Osteoblast (primary cell): ENCODE measurements at places on chromosomes 16 and 17. TPM values are rescaled to one million over a fixed set of nuclear protein-coding genes. Genes with fewer than 3 reads are reported as not detected.

GRCh38 chr16:67280090-67281015 lies 1.0 kb downstream of the PLEKHG4 start:
- peak; percentile 73 for DNase-seq
- H3K27me3 ChIP-seq, result no peaks in the 10 kb centered on the region
- peak overlapping the region; percentile 78 for H3K4me3 ChIP-seq
- H3K36me3 ChIP-seq, result peaks cover 28% of the 10 kb centered on the region

DNA sequence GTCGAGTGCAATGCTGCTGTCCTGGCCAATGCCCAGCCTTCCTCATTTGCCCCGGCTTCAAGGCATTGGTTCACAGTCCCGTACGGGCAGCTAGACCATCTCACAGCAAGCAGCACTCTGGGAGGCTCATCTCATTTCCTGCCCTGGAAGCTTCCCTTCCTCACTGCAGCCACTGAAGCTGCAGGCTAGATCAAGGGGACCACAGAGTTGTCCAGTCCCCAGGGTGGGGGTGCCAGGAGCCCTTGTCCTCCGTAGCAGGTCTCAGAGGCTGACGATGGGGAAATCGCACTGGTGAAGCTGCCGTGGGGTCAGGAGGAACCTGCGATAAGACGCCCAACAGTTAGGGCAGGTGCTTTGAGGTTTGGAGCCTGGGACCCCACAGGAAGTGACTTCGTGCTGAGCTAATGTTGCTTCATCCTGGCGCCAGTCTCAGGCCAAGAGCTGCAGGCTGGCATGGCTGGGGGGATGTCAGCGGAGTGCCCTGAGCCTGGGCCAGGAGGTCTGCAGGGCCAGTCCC lies at the start of gene SPNS3:
TSS of gene SPNS3 (plus strand) at position 426 of the 517 bp plus-strand sequence. CDS start at position 454, 28 bp downstream.
- no peak for DNase-seq
- no peak within 1 kb of the TSS for H3K4me3 ChIP-seq
- H3K27me3 ChIP-seq, result peaks cover 8% of the 10 kb centered on the region
- H3K27ac ChIP-seq, result no peak within 1 kb of the TSS
- no peaks in the 10 kb centered on the region for H3K4me1 ChIP-seq

DNA sequence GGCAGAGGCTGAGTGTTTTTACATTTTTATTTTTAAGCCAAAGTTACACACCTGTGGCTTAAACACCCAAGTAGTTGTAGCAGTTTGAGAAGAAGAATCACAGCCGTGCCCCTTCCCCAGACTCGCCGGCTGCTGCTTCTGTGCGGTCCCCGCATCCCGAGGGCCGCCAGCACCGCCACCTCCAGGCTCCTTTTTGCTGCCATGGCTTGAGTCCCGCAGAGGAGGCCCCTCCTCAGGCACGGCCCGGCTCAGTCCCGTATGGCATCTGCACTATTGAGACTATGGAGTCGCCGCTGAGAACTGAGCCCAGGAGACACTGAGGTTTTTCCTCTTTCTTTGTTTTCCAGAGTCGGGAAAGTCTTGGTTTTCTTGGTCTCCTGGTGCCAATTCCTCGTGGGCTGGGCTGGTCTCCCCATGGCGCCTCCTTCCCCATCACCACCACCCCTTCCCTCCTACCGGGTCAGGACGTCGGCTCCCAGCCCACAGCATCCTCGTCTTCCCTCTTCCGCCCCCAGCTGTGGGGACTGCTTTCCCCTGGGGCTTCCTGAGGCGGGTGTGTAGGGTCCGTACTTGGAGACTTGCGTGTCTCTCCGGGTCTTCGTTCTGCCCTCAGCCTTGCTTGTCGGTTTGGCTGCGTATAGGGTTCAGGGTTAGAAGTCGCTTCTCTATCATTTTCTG lies 32.6 kb upstream of the CDH15 start:
- H3K27ac ChIP-seq, result no peak overlapping the region
- peak; percentile 59 for DNase-seq
- H3K4me1 ChIP-seq, result no peaks in the 10 kb centered on the region
- peaks cover 8% of the 10 kb centered on the region for H3K36me3 ChIP-seq
- H3K4me3 ChIP-seq, result no peak overlapping the region
- no peaks in the 10 kb centered on the region for H3K27me3 ChIP-seq

The PIK3R5 gene
- under 0.01 and 0.36 TPM in 2 replicates for total RNA-seq

The PRSS22 gene
- total RNA-seq, result not detected in 2 replicates

GRCh38 chr16:1103636-1103980 lies 7.6 kb upstream of the C1QTNF8 start:
- peaks cover 12% of the 10 kb centered on the region for H3K27me3 ChIP-seq
- DNase-seq, result no peak
- H3K27ac ChIP-seq, result no peak overlapping the region
- H3K4me1 ChIP-seq, result no peaks in the 10 kb centered on the region
- H3K4me3 ChIP-seq, result no peak overlapping the region

The LPO gene
- total RNA-seq, result under 0.01 TPM in 1 of 2 replicates, not detected in the other

The KRTAP4-5 gene
- not detected in 2 replicates for total RNA-seq

The KIF2B gene
- total RNA-seq, result not detected in 2 replicates

The KRT31 gene
- total RNA-seq, result not detected in 2 replicates

DNA sequence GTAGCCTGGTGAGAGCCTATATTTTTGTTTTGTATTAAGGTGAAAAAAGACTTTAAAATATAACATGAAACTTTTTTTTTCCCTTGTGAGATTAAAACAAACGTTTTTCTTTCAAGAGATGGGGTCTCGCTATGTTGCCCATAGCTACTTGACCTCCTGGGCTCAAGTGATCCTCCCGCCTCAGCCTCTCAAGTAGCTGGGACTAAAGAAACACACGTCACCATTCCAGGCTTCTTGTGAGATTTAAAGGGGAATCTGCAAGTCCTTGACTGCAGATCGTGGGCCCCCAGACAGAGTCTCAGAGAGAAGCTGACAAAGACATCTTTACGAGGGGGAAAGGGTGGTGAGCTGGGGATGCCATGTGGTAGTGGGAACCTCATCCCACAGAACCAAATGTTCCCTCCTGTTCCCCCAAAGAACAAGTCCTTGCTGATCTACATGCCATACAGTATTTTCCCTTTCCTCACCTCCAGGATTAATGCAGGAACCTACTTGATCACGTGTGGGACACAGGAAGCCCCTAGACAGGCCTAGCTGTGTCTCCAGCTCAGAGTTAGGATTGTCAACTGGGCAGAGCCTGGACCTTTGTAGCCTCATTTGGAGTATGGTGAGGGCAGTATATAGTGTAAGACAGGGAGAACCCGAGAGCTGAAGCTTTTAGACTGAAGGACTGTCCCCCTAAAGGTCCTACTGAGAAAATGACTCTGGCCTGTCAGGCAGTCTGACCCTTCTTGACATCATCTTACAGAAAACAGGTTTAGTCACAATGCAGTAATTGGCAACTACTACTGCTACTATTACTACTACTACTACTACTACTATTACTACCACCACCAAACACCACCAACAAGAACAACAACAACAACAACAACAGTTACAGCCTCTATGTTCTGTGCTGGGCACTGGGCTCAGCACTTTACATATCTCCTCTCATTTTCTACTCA lies 4.1 kb downstream of the MAP3K14 start:
- peaks cover 27% of the 10 kb centered on the region for H3K36me3 ChIP-seq
- peak overlapping the region; percentile 77 for H3K27ac ChIP-seq
- no peaks in the 10 kb centered on the region for H3K27me3 ChIP-seq
- peak; percentile 41 for DNase-seq
- H3K4me3 ChIP-seq, result peak overlapping the region; percentile 49

- no peak overlapping the region for H3K27ac ChIP-seq
- H3K4me3 ChIP-seq, result no peak overlapping the region
- H3K27me3 ChIP-seq, result no peaks in the 10 kb centered on the region
- H3K4me1 ChIP-seq, result peaks cover 28% of the 10 kb centered on the region
These were observed 17.9 kb downstream of the ATP6V0D1 start for GRCh38 chr16:67463059-67463458.

DNA sequence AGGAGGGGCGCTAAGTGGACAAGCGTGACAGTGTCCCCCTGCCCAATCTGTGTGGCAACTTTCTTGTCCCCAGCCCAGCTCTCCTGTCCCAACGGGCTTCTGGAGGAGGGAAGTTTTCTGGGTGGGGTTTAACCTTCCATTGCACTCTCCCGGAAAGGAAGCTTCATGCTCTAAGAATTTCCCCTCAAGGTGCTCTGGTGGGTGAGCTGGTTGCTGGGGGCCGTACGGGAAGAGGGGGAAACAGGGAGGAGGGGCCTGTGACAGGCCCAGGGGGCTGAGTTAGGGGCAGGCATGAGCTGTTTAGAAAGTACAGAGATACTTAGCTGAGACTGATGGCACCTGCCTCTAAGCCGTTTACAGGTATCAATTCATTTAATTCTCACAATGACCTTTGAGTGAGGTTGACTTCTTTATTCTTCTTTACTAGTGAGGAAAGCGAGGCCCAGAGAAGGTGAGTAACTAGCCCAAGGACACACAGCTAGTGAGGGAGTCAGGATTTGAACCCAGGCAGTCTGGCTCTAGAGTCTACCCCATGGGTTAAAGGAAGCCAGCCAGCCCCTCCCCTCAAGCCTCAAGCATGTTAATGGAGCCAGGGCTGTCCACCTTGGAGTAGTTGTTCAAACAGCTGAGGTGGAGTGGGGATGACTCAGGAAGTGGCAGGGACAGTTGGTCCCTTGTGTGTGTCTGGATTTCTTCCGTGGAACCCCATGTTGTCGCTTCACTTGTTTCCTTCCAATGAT lies 18.9 kb downstream of the ADGRG1 start:
- peaks cover 34% of the 10 kb centered on the region for H3K4me1 ChIP-seq
- DNase-seq, result no peak
- H3K27ac ChIP-seq, result no peak overlapping the region
- no peaks in the 10 kb centered on the region for H3K36me3 ChIP-seq
- no peak overlapping the region for H3K4me3 ChIP-seq

GRCh38 chr16:10552998-10553491 lies 27.4 kb downstream of the EMP2 start:
- H3K4me1 ChIP-seq, result no peaks in the 10 kb centered on the region
- H3K4me3 ChIP-seq, result peak overlapping the region; percentile 50
- no peak for DNase-seq
- H3K27me3 ChIP-seq, result no peaks in the 10 kb centered on the region

DNA sequence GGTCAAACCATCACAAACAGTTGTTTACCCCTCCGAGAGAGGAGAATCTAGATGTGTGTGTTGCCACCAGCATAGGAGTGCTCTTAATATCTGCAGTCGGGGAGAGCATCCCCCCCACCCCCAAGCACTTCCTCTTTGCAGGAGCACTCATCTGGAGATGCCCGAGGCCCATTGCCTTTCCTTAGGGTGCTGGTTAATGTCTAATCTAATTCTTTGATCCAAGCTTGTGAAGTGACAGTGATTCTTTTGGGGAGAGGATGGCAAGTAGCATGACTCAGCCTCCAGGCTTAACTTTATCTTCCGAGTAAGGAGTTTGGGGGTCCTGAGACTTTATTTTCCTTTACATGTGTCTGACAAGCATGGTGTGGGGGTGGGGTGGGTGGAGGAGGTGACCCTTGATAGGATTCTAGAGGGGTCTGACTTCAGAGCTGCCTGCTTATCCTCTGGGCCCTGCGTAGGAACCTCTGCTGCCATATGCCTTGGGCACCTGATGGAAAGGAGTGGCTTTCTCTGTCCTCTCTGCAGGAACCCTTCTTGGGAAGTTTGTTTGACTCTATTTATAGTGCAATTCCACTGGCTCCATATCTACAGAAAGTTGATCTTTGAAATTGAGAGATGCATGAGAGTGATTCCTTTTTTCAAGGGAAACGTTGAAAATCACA lies 207.1 kb downstream of the SPECC1 start:
- no peak overlapping the region for H3K4me3 ChIP-seq
- H3K36me3 ChIP-seq, result no peaks in the 10 kb centered on the region
- no peak overlapping the region for H3K27ac ChIP-seq

- no peak overlapping the region for H3K4me3 ChIP-seq
- DNase-seq, result no peak
- no peaks in the 10 kb centered on the region for H3K27me3 ChIP-seq
- H3K27ac ChIP-seq, result peak overlapping the region; percentile 5
- H3K36me3 ChIP-seq, result peaks cover 36% of the 10 kb centered on the region
These were observed 32.0 kb downstream of the HAPSTR1 start for GRCh38 chr16:9123401-9123800.

DNA sequence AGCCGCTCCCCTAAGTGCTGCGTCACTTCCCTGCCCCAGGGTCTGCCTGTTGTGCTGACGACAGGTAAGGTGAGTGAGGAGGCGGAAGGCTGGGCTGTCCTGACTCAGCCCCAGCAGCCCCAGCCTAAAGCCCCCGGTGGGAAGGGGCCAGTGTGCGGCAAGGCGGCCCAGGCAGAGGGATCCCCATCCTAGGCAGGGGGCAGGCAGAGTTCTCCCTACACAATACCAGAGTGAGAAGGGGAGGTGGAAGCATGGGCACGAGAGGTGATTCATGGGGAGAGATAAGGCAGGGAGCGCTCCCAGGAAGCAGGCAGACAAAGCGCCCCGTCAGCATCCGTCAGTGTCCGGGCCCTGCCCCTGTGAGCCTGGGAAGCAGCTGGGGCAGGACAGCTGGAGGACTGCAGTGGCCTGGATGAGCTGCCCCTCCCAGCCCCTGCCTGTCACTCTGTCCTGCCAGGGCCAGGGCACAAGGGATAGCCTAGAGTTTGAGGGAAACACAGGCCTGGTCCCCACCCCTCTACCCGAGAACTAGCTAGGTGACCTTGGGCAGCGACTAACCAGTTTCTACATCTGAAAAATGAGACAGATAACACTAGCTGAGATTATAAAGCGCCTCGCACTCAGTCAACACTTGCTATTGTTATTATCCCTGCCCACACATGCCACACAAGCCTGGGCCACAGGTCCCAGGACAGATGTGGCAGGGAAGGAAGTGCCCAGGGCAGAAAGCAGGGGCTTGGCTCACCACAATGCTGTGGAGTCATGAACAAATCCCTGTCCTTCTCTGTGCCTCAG lies 3.8 kb downstream of the FAM83G start:
- peaks cover 36% of the 10 kb centered on the region for H3K4me1 ChIP-seq
- DNase-seq, result peak; percentile 98
- peaks cover 24% of the 10 kb centered on the region for H3K36me3 ChIP-seq
- peak overlapping the region; percentile 72 for H3K27ac ChIP-seq

DNA sequence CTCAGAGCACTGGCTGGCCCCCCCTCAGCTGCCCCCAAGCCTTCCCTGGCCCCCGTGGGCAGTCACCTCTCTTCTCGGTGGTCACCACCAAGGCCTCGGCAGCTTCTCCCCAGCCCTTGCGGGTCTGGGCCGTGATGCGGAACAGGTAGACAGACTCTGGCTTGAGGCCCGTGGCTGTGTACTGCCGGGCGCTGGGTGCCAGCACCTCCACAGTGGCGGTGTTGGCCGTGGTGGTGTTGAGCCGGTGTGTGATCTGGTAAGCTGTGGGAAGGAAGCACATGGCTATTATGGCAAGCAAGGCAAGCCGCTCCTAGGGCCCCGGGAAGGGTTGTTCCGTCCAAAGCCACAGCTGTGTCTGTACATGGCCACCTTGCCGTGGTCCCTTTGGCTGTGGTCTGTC lies 78.4 kb upstream of the CDC42EP4 start:
- H3K4me3 ChIP-seq, result no peak overlapping the region
- H3K36me3 ChIP-seq, result no peaks in the 10 kb centered on the region
- no peaks in the 10 kb centered on the region for H3K4me1 ChIP-seq
- no peaks in the 10 kb centered on the region for H3K27me3 ChIP-seq
- H3K27ac ChIP-seq, result no peak overlapping the region
